ENCODE measurements at places on chromosomes 2 and 18.

DNA sequence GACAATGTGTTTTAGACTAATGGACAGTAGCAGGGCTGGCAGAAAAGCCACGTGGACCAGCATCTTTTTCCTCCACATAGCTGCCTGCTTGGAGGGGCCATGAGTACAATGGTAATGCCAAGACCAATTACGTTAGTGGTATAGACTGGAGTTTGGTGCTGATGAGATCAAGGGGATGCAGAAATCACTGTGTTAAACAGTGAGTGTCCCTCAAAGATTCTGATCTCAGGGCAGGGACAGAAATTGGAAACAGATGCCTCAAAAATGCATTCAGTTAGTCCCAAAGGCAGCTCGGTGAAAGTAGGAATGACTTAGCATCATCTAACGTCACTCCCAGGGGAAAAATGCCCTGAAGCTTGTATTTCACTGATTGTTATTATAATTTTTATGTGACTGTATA, 72.4 kb downstream of the SLC16A14 start:
- DNase-seq = no peak

- no peak for DNase-seq
These were observed 155.2 kb downstream of the BCL2 start for GRCh38 chr18:63164396-63164795.

GRCh38 chr2:80326214-80326613, 21.7 kb upstream of the LRRTM1 start:
- DNase-seq = no peak

GRCh38 chr2:55707751-55708150, 14.1 kb upstream of the PNPT1 start:
- DNase-seq = no peak

GRCh38 chr2:16661526-16661925, 4.1 kb downstream of the CYRIA start:
- no peak for DNase-seq

DNA sequence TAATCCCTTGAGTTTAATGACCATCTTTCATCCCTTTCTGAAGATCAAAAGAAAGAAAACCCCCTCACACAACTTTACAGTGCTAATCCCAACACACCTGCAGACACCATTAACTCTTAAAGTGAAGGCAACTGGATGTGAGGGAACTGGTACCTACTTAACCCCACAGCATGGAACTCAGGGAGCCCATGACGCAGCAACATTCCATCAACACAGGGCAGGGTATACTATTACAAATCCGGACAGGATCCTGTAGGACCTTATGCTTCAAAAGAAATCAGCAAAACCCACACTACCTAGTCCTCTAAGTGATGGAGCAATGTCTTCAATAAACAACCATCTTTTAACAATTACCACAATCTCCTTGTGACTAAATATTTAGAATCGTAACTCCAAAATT, 78.6 kb downstream of the FARSB start:
- DNase-seq = no peak

GRCh38 chr2:134232868-134233727, 20.8 kb upstream of the MGAT5 start:
- DNase-seq = no peak

- DNase-seq = no peak
These were observed 45.0 kb downstream of the CYRIA start for GRCh38 chr2:16620590-16620989.

DNA sequence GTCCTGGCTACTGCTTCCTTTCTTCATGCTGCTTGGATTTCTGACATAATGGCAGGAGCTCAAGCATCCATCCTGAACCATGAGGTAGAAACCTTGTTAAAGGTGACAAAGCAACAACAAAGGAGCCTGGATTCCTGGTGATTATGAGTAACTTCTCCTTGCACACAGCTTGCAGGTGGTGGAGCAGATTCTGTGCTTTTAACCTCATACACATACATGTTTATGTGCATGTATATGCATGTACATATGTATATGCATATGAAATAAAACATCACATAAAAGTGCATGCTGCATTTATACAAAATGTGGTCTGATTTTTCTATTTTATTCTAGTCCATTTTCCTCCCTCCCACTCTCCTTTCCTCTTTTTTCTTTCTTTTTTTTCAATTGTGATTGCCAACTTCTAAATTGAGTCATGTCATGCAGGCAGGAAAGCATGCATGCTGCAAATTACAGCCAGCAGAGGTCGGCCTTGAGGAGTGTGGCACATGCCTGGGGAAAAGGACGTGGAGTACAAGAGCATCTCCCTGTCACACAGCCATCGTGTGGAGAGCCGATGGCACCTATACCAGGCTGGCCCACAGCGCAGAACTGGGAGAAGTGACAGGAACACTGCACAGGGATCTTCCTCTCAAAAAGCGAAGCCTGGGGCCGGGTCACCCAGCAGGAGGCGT, 17.9 kb downstream of the LCT start:
- no peak for DNase-seq

DNA sequence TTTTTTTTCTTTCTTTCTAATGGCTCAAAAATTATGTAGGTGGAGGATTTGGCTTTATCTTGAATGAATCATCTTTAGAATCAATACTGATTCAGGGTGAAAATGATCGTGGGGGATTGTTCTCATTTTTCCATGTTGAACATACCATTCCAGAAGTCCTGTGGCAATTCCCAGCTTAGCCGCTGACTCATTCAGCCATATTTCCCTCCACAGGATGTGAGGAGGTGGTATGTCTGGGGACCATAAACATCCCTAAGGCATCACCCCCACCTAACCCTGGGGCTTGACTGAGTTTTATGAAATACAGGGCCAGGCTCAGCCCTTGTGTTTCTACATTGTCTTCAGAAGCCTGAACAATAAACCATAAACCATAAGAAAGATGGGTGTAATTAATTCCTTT, 92.7 kb upstream of the FN1 start:
- no peak for DNase-seq

GRCh38 chr2:49003201-49003600, 151.1 kb downstream of the FSHR start:
- DNase-seq = no peak

GRCh38 chr2:116952254-116952653, 862.2 kb upstream of the DDX18 start:
- no peak for DNase-seq

- no peak for DNase-seq
These were observed 28.2 kb upstream of the ZC3H15 start for GRCh38 chr2:186457908-186458307.

DNA sequence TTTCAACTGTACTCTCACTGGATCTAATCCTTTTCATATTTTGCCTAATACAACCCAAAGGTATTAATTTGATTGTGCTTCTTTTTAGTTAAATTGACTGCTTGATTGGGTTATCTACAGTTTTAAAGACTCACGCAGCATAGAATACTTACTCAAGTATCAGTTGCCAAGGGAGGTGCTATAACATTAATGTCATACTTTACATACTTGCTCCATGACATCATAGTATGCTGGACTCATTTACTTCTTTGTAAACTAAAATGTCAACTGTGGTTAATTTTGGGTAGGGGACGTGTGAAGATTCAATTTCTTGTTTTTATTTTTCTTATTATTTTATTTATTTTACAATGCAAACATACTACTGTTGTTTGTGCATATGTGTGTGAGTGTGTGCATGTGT, 716.2 kb upstream of the VRK2 start:
- no peak for DNase-seq

- no peak for DNase-seq
These were observed 69.5 kb downstream of the RPIA start for GRCh38 chr2:88760819-88761598.

DNA sequence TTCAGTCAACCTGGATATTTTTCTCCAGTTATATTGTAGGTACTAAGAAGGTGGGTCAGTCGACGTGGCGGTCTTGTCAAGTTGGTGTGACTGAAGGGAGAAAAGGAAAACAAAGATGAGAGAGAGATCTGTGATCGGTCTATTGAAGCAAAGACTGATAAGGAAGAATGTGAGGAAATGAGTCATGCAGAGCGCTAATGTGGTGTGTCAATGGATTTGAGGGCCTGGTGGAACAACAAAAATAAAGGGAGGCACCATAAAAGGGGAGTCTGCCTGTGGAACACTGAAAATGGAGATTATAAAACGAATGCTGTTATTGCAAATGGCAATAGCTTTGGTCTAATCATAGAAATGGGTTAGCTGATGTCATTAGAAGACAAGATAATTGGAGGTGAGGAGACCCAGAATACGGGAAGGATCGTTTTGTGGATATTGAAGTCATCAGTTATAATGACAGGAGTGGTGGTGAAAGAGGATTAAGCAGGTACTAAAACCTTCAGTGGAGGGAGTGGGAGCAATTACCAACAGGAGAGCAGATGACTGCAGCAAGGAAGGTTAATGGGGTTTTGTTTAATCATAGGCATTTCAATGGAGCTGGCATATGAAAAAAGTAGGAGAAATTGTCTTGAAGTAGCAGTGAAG, 599.1 kb upstream of the FSHR start:
- DNase-seq = no peak

DNA sequence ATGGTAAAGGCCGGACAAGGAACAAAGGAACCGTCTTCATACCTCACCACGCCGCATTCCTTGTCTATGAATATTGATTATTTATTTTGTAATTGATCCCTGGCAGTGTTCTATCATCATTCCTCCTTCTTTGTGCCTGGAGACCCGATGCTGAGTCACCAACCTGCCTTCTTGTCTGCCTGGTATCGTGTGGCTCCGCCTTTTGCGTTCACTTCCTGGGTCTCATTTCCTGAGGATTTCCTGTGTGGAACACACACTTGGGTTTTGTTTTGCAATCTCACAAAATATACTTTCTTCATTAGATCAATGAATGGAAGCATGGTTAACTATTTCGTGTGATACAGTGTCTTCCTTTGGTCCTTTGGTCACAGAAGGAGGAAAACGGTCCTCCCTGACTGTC, 95.5 kb upstream of the SNTG2 start:
- no peak for DNase-seq

- DNase-seq = no peak
These were observed 33.1 kb upstream of the SIX2 start for GRCh38 chr2:45042401-45042800.

GRCh38 chr2:73291461-73292315, 1.7 kb downstream of the EGR4 start:
- no peak for DNase-seq

GRCh38 chr2:70725505-70725904, 42.5 kb downstream of the ADD2 start:
- DNase-seq = no peak

DNA sequence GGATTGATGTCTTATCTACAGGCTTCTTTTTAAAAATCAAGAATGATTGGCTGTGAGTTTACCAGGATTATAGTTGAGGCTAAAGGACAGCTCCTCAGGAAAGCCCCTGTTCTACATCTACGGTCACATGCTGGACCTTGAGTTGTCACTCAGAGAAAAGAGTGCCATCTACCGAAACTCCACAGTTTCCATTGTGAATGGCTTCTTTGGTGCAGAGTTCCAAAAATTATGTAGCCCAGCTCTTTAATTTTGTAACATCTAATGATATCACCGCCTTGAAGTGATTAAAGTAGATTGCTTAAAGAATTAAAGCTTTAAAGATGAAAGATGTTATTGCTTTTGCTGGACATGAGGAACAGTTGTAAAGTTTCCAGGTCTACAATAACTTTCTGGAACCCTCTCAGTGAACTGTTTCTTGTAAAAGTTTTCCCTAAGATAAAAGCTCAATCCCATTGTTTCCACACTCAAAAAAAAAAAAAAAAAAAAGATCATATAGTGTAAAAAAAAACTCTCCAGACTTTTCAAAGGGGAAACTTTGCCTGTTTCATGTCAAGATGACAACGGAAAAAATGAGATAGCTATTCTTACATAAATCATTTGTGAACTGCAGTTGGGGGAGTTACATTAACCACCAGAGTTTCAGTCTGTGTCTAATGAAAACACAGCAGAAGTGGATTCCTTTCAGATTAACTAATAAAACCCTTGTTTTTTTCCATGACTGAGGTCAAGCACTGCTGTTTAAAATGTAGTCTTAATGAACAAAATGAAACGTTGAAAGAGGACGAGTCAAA, 4.3 kb downstream of the COL3A1 start:
- DNase-seq = no peak

- no peak for DNase-seq
These were observed 193.5 kb upstream of the CCDC68 start for GRCh38 chr18:55152801-55153200.

GRCh38 chr2:234422273-234422732, 74.6 kb downstream of the ARL4C start:
- DNase-seq = no peak

GRCh38 chr2:105573910-105574655, 170.6 kb upstream of the NCK2 start:
- DNase-seq = no peak

- no peak for DNase-seq
These were observed 20.4 kb downstream of the HS6ST1 start for GRCh38 chr2:128298286-128298685.

- no peak for DNase-seq
These were observed 72.2 kb downstream of the MAP2 start for GRCh38 chr2:209495855-209496585.
